Mesothelial cell of epicardium (in vitro differentiated cells): ENCODE measurements at places on chromosomes 16 and 17.
A peak's percentile ranks its signal among the peaks of the same experiment; 100 is the strongest.

GRCh38 chr17:63533433-63534077 lies 10.4 kb downstream of the KCNH6 start:
- no peak for DNase-seq

DNA sequence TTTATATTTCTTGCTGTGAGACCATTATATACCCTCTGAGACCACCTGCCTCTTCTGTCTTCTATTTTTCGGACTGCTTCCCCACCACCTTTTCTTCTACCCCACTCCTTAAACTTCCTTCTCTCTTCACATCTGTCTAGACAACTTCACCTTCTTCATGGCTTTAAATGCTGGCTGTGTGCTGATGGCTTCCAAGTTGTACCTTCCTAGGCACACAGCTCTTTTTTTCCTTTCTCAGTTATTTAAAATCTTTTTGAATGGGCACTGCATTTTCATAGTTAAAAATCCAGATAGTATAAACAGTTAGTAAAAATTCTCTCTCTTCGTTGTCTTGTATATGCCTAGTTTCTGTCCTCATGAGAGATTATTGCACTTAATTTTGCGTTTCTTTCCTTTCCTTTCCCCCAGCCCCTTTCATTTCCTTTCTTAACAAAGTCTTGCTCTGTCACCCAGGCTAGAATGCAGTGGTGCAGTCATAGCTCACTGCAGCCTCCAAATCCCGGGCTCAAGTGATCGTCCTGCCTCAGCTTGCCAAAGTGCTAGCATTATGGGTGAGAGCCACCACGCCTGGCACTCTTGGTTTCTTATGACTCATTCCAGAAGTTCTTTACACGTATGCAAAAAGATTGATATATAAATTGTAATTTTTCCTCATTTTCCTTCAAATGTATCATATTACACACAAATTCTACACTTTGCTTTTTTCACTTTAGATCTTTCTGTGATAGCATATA lies 114.3 kb downstream of the NPIPB5 start:
- no peak for DNase-seq

DNA sequence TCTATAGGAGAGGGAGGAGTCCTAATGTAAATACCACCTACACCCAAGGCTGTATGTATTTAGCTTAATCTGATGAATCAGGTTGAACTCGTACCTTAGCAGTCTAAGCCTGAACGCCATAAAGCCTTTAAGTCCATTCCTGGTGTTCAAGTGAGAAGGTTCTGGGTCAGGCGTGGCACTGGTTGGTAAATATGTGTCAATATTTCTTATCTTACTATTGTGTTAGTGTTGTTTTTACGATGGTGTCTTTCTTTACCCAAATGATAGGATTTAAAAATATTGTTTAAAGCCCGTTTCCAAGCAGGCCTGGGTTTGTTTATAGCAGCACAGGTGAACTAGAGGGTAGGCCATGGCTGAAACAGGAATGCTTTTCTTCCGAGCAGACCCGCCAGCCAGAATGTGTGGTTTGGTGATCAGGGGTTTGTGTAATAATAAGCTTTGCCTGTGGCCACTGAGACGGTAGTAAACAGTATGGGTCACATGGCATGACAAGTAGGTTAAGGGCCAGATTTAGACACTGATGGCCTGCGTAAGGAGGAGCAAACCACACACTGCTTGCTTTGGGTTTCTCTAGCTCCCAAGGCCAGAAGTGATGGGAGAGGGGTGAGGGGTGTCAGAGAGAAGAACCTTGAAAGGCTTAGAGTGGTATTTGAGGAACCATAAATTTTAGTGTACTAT lies 3.3 kb downstream of the TMEM94 start:
- no peak for DNase-seq

DNA sequence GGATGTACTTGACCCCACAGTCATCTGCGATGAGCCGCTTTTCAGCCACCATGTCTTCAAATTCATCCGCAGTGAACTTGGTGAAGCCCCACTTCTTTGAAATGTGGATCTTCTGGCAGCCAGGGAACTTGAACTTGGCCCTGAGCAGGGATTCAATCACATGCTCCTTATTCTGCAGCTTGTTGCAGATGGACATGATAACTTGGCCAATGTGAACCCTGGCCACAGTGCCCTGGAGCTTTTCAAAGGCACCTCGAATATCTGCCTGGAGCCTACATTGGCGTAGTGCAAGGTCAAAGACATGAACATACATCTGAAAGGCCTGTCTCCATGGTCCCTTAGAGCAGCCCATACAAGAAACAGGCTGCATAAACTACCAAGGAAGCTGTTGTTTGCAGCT lies 1.8 kb upstream of the TENT4B start:
- DNase-seq: no peak

- no peak for DNase-seq
Observed at GRCh38 chr16:3889059-3889458, 8.5 kb upstream of the CREBBP start.

DNA sequence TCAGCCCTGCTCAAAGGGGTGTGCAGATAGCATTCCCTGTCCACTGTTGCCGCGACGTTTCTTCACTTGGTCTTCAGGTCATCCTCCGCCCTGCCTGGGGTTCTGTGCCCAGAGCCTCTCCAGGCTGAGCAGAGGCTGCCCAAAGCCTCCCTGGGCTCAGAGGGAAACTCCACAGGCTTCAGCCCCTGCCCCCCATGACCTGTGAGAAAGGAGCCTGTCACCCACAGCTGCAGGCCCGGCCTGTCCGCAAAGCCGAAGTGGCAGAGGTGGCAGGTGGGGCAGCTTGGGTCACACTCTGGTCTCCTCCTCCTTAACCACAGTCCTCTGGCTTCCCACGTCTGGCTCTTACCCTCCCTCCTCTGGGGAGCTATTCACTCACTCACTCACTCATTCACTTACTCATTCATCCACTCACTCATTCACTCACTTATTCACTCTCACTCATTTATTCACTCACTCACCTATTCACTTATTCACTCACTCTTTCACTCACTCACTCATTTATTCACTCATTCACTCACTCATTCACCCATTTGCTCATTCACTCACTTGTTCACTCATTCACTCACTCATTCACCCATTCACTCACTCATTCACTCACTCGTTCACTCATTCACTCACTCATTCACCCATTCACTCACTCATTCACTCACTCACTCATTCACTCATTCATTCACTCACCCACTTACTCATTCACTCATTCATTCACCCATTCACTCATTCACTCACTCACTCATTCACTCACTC lies 7.1 kb upstream of the CPSF4L start:
- DNase-seq: no peak

DNA sequence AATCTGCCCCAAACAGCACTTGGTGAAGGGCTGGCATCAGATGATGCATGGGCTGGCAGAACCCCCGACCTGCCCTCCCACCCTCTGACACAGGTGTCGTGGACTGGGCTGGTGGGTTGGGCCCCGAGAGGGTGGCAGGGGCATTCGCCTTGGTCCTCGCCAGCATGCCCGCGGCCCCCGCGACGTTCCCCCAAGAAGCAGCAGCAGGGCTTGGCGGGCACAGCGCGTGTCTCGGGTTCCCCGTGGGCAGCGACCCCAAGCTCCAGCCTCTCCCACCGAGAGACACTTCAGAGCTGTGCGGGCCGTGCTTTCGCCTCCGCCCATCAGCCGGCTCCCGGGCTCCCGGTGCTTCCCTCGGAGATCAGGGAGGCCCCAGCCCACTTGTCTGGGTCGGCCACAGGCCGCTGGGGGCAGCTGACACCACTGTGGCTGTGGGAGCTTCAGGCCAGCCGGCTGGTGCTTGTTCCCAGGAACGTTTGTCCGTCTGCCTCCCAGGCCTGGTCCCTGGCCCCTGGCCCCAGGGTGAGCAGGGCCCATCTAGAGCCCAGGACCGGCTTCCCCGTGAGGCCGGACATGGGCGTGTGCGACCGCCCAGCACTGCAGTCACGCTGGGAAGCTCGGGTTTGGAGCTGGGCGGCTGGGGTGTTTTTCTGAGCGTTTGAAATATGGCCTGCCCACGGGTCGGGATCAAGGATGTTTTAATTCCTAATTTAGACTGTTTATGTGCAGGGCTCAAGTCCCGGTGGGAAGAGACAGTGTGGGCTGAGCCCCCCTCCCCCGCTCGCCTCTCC lies 16.6 kb downstream of the CACNA1H start:
- no peak for DNase-seq

DNA sequence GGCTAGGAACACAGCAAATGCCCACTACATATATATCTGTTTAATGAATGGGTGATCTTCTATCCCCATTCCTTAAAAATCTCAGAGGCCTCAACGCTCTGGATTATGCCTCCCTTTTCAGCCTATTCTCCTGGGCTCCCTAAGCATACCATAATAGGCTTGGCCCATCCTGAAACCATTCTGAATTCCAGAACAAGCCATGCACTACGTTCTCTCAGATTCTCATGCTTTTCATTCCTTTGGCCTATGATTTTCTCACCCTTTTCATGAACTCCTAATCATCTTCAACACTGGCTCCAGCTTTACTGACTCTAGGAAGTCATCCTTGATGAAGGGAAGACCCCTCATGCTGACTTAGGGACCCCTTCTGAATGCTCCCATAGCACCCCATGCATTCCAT lies 71.1 kb downstream of the RPGRIP1L start:
- DNase-seq: no peak

DNA sequence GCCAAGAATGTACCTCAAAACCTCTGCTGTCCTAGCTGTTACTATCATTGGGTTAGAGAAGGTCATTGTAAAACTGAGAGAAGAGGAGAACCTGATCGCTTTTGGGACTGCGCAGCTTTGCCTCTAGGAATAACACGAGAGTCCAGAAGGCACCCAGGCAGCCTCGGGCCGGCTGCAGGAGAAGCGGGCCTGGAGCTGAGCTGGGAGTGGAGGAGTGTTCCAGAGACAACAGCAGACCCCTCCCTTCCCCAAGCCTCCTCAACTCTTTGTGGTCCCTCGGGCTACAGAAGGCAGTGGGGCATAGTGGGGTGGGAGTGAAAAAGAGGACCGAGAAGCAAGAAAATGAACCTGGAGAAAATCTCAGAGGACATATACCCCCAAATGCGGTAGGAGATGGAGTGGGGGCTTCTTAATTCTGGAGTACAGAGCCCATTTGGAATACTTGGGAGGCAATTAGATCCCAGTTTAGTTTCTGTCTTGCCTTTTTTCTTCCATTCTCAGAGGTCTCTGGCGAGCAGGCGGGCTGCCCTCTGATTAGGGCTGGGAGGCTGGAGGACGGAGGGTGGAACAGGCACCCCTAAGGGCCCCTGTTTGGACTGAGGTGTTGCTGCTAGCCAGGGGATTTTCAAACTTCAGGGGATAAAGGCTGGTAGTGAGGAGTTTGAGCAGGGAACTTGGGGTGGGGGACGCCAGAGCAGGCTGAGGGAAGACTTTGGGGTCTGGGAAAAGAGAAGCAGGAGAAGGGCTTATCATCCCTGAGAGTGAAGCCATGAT lies 13.3 kb upstream of the HOXB2 start:
- DNase-seq: no peak

DNA sequence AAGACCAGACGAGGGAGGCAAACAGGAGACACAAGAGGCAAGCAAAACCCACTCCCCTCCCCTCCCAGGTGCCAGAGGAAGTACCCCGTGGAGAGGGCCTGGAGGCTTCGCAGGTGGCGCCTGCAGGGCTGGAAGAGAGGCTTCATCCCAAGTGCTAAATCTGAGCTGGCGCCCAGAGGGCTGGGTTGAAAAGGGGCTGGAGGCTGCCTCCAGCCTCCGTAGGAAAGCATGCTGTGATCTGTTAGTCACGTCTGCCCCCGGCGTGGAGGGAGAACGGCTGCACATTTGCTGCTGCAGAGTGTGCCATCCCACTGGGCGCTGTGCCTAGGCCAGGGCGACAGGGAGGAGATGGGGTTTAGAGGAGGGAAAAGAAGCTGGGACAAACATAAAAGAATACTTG lies 16.9 kb downstream of the RPH3AL start:
- DNase-seq: no peak

GRCh38 chr17:30112794-30113193 lies 3.8 kb upstream of the NSRP1 start:
- DNase-seq: no peak

DNA sequence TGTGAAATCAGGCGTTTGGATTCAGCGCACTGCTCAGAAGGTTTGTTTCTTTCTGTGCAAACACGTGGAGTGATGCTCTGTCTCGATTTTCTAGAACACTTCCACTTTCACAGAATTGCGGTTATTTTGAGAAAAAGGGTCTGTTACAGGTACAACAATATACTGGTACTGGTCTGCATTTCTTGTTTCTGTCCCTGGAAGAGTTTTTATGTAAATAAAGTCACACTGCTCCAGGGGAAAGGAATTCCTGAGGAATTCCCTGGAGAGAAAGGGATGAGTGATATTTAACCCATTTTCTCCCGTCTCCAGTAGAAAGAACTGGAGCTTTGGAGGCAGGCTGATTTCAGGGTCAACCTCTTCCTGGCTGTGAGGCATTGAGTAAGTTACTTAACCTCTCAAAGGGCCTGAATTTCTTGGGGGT lies 16.2 kb upstream of the RMI2 start:
- no peak for DNase-seq

GRCh38 chr17:34797720-34798119 lies 163.5 kb downstream of the CCT6B start:
- peak; percentile 65 for DNase-seq

DNA sequence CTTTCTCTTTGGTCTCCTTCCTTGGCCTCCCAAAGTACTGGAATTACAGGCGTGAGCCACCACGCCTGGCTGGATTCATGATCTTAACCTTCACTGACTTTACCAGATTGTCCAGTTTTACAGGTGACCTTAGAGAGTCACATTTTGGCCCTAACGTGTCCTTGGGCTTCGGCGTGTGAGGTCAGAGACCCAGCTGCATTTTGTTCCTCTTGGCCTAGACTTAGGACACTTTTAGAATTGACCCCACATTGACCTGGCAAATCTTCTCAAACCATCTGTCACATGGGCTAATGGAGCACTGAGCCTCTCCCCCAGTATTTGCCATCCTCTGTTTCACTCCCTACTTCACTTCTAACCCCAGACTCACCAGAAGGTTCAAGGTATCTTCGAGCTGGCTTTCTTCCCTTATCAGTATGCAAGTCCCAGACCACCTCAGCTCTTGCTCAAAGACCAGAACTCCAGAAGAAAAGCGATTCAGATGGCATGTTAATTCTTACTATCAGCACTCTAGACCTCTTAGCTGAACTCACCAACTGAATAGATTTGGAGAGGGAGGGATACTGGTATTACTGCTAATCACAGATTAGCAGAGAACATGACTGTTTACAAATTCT lies 1.7 kb upstream of the CYTH1 start:
- no peak for DNase-seq

DNA sequence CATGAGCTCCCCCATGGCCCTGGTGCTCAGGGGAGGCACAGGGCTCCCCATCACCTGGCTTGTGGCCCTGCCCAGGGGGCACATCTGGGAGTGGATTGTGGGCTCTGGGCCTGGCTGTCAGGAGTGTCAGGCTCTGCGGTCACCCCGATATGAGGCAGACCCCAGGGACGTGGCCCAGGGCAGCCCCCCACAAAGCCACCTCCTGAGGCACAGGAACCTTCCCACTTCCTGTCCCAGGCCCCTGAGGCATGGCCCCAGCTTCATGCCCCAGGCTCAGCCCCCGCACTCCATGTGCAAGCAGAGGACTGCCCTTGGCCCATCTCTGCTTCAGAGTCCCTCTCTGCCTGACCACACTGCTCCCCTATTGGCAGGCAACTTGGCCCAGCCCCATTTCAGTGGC lies 160.3 kb downstream of the PCTP start:
- no peak for DNase-seq

DNA sequence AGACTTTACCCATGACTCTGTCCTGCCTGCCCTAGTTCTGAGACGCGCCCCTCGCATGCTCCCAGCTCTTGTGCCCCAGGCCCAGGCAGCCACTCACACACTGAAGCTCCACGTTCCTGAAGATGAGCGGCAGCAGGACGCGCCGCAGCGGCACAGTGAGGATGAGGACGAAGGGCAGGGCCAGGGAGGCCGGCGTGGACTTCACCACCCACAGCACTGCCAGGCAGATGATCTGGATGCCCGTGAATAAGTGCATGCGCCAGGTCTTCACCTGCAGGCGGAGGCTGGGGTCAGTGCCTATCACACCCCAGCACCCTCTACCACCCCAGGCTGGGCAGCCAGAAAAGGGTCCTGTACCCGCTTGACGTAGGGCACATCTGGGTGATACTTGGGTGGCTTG lies 16.9 kb downstream of the SLC4A1 start:
- DNase-seq: no peak
